ENCODE measurements at places on chromosomes 2 and 18. TPM values are rescaled to one million over a fixed set of nuclear protein-coding genes. Genes with fewer than 3 reads are reported as not detected.

DNA sequence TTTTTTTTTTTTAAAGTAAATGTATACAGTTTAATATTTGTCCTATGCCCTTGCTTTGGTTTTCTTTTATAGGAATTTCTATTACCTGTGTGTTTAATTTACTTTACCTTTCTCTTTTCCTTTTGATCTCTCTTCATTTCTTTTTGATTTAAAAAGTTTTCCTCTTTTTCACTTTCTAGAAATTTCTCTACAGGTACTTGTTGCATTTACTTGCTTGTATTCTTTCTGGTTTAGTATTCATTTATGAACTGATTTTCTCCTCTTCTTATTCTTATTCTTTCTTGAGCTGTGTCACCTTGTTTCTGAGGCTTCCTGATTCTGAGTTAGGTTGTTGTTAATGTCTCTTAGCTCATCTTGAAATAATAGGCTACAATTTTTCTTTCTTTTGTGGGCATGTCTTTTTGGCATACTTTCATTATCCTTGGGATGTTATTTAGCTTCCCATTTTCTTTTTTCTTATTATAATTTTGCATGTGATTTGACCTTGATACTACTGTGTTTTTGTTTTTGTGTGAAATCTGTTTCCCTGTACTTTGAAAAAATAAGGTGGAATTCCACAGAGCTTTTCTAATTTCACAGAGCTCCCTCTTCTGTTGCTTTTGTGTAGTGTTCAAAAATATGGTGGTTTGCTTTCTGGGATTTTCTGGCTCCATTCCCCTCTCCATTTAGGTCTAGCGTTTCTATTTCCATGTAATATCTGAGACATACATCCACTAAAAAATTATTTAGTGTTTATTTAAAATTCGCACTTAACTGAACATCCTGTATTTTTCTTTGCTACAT is 25.5 kb upstream of the ALMS1 start:
- no peaks in the 10 kb centered on the region for H3K36me3 ChIP-seq
- H3K4me1 ChIP-seq: no peaks in the 10 kb centered on the region
- no peak overlapping the region for H3K4me3 ChIP-seq
- H3K27ac ChIP-seq: no peak overlapping the region
- DNase-seq: no peak

GRCh38 chr2:162174746-162175145 is 22.7 kb upstream of the GCG start:
- H3K27me3 ChIP-seq: no peaks in the 10 kb centered on the region
- no peak overlapping the region for H3K4me3 ChIP-seq
- H3K4me1 ChIP-seq: no peaks in the 10 kb centered on the region

DSC2 gene
- not detected for total RNA-seq

GRCh38 chr2:121247534-121247933 is 37.5 kb downstream of the TFCP2L1 start:
- H3K27ac ChIP-seq: no peak overlapping the region
- no peaks in the 10 kb centered on the region for H3K27me3 ChIP-seq
- no peaks in the 10 kb centered on the region for H3K36me3 ChIP-seq
- no peak for DNase-seq
- H3K4me1 ChIP-seq: no peaks in the 10 kb centered on the region

DNA sequence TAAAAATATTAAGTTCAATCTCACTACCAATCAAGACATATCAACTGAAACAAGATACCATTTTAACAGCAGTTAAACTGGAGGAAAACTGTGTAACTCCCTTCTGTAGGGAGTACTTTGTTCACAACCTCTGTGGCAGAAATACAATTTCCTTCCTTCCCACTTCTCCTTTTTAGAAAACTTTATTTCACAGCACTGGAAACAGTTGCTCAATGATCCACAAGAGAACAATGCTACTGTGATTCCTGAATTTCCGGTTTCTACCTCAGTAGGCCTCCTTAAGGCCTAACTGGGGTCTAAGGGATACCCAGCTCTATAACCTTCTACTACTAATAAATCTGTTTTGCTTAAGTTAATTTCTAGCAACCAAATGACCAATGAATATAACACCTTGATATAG is 14.1 kb downstream of the TLK1 start:
- no peaks in the 10 kb centered on the region for H3K27me3 ChIP-seq
- H3K27ac ChIP-seq: no peak overlapping the region
- no peak for DNase-seq
- no peaks in the 10 kb centered on the region for H3K36me3 ChIP-seq

- H3K27me3 ChIP-seq: no peaks in the 10 kb centered on the region
- no peak for DNase-seq
Observed at GRCh38 chr2:25316101-25316500, 25.6 kb downstream of the DNMT3A start.

Data from CD8-positive, alpha-beta memory T cell (primary cell).